ENCODE measurements at places on chromosomes 11 and 22.

GRCh38 chr11:75592715-75593114 lies 30.7 kb downstream of the SERPINH1 start:
- DNase-seq, result no peak

GRCh38 chr11:61866231-61866957 lies 25.0 kb downstream of the FADS3 start:
- no peak for DNase-seq

- no peak for DNase-seq
Measured at GRCh38 chr22:27417421-27417814, 384.1 kb downstream of the MN1 start.

DNA sequence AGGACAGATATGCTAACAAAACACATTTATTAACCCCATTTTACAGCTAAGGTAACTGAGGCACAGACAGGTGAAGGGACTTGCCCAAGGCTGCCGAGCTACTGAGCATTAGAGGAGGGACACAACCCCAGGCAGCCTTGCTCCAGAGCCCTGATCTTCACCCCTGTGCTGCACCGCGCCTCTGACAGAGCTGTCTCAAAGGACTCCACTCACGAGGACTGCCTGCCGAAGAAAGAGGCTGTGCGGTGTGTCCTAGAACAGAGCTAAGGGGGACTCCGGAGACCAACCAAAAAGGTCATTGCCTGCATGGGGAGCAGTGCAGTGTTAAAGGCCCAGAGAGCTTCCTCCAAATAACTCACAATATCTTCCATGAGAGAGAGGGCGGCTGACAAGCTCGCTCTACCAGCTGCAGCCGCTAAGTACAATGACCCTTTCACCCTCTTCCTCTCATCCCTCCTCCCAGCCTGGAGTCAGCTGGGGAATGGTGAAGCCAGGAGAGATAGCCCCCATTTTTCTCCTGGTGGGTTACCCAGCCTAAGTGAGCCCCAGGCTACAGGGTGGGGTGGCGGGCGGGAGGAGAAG lies 119.2 kb downstream of the DSCAML1 start:
- DNase-seq, result no peak

DNA sequence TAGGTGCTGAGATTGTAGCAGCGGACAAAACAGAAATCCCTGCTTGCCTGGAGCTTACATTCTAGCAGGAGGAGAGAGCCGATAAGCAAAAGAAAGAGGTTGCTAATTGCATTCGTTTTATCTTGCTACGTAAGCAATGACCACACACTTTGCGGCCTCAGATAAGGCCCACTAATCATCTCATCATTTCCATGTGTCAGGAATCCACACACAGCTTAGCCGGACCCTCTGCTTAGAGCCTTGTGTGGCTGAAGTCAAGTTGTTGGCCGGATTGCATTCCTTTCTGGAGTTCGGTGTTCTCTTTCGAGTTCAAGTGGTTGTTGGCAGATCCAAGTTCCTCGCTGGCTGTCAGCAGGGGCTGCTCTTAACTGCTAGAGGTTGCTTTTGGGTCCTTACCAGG lies 101.6 kb downstream of the CHST1 start:
- no peak for DNase-seq

DNA sequence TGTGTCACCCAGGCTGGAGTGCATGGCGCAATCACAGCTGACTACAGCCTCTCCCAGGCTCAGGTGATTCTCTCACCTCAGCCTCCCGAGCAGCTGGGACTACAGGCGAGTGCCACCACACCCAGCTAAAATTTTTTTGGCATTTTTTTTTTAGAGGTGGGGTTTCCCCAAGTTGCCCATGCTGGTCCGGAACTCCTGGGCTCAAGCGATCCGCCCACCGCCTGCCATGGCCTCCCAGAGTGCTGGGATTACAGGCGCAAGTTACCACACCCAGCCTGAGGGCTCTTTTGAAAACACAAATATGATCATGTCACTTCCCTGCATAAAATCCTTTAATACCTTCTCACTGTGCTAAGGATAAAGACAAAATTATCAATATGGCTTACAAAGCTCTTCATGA lies 88.1 kb downstream of the MAML2 start:
- DNase-seq, result no peak

GRCh38 chr22:37161443-37161842 lies 11.7 kb upstream of the IL2RB start:
- DNase-seq, result no peak

DNA sequence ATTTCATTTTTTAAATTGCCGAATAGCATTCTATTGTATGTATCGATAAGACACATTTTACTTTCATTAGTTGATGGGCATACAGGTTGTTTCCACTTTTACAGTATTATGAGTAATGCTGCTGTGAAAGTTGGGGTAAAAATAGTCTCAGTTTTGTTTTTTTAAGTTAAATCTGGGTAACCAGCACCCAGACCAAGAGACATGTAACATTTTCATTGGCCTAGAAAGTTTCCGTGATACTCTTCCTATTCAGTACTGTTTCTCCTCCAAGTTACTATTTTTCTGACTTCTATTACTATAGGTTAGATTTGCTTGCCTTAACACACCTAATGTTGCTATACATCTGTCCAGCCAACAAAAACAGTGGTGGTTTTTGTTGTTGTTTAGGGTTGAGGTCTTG lies 12.3 kb downstream of the IPO7 start:
- no peak for DNase-seq

GRCh38 chr22:38850941-38851849 lies 7.4 kb upstream of the NPTXR start:
- DNase-seq, result no peak

DNA sequence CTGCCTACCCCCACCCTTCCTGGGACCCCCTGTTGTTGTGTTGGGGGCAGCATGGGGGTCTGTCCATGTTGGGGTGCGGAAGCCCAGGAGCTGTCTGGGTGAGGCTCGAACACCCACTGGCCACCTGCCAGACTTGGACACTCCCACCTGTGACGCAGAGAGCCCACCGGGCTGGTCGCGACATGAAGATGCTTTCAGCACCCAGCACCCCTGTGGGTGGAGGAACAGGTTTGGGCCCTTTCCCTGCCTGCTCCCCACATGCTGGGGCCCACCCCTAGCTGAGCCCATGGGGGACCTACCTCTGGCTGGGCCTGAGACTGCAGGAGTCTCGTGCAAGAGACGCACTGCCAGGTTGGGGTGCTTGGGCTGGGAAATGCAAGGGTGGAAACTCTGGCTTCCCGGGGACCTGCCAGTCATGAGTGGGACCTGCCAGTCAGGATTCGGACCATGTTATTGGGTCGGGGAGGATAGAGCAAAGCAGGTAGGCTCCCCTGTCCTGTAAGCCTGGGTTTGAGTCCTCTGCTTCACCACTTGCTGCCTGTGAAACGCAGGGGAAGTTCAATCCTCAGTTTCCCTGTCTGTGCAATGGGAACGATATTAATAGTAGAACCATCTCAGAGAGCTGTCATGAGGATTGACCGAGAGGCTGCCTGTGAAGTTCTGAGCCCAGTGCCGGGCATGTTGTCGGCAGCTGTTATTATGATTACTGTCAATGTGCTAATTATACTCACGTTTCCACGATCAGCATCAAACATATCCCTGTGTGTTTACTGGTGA lies 24.1 kb downstream of the KIAA1671 start:
- DNase-seq, result no peak

- DNase-seq, result no peak
Measured at GRCh38 chr11:31560842-31561476, 51.4 kb downstream of the ELP4 start.

DNA sequence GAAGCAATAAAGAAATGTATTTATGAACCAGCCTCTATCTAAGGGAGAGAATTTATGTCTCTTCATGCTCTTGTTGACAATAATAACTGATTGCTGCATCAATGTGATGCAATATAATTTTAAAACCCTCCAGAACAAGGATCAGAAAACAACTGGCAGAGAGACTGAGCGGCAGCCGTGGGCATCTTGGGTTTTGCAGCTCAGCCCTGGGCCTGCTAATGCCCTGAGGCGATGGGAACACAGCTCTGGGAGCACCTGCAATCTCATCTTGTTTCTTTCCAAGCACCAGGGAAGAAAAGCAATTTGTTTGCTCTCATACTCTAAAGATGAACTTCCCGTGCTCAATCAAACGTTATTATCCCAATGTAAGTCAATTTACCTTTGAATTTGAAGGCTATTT lies 245.7 kb downstream of the ST3GAL4 start:
- DNase-seq, result no peak

DNA sequence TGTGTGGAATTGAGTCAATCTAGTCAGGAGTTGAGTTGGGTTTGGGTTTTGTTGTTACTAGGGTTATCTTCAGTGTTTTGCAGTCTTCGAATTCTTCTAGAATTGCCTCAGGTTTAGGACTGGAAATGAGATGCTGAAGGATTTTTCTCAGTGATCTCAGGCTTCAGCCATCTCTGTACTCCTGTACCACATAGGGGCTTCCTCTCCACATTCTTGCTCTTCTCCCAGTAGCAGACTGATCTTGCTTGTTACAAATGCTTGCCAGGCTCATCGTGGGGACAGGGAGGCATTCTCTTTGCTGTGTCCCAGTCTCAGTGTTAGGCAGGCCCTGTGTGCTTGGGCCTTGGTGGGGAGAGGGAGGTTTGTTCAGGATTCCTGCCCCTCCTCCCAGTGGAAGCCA lies 96.1 kb downstream of the LRRC32 start:
- DNase-seq, result no peak

DNA sequence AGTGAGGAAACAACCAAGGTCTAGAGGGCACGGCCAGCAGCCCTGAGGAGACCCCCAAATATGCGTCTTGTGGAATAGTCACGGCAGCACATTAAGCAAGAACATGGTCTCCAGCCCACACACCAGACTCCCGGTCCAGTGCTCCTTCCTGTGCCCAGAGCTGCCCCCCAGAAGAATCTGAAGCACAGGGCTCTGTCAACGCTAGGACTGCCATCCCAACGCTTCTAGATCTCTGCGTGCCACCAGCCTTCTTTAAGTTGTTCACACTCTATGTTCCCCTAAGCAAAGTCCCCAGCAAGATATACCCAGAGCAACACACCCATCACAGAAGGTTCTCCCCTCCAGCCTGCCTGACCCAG lies 3.5 kb upstream of the SEC14L2 start:
- no peak for DNase-seq

DNA sequence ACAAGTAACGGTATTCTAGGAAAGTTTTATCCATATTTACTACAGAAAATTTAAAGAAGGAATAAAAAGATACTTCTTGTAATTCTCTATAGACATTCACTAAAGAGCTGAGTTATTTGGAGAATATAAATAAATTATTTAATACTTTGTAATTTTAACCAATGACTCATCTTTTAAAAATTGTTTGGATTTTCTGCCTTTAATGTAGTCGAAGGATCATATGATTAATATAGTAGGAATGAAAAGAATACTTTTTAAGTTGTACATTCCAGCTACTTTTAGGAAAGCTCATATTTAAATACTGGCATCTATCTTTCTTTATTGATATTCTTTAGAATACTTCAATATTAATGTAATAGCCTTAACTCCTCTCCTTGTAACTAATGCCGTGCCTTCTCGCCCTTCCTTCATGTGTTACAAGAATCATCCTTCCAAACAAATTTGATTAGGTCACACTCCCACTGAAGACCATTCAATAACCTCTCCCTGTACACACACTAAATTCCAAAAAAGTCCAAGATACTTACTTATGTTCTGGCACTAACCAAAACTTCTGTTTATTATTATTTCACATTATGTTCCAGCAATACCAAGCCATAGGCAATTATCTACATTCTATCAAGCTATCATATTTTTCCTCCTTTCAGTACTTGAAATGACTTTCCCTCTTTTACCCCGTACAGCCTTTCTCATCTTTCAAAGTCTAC lies 501.9 kb downstream of the CNTN5 start:
- DNase-seq, result no peak

GRCh38 chr11:58671983-58672633 lies 49.6 kb downstream of the CNTF start:
- no peak for DNase-seq

DNA sequence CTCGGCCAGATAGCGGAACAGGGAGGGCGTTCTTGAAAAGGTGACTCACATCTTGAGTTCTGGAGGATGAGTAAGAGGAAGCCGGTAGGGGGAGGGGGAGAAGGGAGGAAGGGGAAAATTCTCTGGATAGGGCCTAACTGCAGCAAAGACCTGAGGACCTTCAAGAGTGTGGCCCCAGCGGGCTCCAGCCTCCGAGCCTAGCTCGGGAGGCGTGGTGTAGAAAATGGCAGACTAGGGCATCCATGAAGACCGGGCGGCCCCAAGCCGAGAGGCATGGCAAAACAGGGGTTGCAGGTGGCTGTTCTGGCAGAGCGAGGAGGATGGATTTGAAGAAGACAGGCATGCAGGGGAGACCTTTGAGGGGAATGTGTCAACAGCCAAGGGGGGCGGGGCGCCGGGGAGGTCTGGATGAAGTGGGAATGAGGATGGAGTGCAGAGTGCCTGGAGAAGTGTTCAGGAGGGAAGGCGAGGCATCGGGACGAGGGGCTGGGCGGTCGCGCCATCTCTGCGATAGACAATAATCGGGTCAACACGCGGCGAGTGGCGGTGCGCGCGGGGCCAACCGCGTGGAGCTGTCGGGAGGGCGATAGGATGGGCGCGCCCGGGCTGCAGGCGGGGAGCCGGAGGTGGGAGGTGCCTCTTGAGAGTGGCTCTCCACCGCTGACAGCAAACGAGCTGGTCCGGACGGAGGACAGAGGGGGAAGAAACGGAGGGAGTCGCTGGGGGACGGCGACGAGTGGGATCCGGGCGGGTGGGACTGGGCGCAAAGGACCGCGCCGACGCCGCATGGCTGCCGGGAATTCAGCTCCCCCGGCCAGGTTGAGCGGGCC lies 40.0 kb upstream of the CREB3L1 start:
- DNase-seq, result no peak

GRCh38 chr11:41307296-41308080 lies 152.0 kb downstream of the LRRC4C start:
- DNase-seq, result no peak

- DNase-seq, result no peak
Measured at GRCh38 chr11:19365743-19366410, 125.1 kb upstream of the E2F8 start.

DNA sequence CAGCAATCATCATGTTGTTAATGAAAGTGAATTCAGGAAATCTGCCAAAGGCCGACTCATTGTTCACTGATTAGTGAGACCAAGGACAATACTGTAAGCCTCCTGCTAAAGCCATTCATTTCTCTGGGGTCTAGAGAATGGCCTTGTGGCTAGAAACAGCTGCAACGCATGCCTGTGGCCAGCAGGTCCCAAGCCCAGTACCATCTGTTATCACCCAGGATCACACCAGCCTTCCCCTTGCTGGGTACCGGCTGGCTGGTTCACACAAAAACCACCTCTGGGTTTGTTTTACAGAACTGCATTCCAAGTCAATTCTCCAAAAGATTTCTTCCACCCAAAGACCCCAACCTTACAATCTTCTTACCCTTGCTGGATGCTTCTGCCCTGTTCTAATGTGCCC lies 1.1 kb downstream of the PLAAT5 start:
- no peak for DNase-seq

DNA sequence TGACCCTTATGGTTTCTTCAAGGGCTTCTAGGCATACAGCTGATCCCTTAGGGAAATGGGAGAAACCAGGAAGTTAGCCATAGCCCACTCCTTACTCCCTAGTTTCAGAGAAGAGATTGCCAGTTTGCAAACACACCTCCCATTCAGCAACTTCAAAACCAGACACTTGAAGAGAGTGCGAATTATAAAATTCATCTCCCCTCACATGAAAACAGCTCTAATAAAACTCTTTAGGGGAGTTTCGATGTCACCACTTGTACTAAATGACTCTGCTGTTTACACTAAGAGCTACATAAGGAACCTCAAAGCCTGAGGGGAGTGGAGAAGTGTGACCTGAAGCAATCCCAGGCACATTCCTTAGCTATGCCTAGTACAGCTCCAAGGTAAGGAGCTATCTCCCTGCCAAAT lies 8.3 kb downstream of the LGR4 start:
- no peak for DNase-seq

Data from T follicular helper cell (primary cell).